T-helper 17 cell (primary cell): ENCODE measurements at places on chromosomes 5 and 9.

- no peak for DNase-seq
Measured at GRCh38 chr5:103066326-103066725, 53.6 kb downstream of the GIN1 start.

DNA sequence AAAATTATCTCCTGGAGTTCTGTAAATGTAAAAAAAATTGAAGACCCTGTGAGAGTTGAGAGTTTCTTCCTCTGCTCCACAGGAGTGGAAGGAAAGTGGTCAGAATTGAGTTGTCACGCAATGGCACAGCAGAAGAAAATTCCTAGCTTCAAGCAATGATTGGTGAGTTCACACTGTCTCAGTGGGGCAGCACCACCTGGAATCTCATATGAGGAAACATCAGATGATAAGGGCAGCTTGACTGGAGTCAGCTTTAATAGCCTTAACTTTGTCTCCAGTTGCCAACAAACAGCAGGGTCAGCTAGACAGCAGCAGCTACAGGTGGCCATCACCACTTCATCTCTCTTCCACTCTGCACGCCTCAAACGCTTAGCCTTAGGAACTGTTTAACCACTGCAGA, 211.1 kb downstream of the EFNA5 start:
- DNase-seq = no peak

- no peak for DNase-seq
Measured at GRCh38 chr9:32580631-32581300, 7.8 kb upstream of the NDUFB6 start.

- DNase-seq = no peak
Measured at GRCh38 chr5:39176759-39177630, 42.4 kb downstream of the FYB1 start.

DNA sequence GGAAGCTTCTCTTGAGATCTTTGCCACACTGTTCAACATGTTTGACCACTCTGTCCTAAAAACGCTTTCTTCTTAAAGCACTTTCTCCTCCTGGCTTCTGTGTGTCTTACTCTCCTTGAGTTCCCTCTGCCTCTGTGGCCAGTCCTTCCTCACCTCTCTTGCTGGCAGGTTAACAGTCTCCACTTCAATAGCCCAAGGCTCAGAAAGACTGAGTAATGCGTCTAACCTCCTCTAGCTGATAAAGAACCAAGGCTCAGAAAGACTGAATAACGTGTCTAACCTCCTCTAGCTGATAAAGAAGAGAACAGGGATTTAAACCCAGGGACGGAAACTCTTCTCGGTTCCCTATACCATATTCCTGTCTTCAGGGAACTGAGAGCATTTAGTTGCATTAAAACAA, 205.2 kb downstream of the AOPEP start:
- DNase-seq = no peak

GRCh38 chr5:163915481-163915961, 410.1 kb downstream of the MAT2B start:
- no peak for DNase-seq

DNA sequence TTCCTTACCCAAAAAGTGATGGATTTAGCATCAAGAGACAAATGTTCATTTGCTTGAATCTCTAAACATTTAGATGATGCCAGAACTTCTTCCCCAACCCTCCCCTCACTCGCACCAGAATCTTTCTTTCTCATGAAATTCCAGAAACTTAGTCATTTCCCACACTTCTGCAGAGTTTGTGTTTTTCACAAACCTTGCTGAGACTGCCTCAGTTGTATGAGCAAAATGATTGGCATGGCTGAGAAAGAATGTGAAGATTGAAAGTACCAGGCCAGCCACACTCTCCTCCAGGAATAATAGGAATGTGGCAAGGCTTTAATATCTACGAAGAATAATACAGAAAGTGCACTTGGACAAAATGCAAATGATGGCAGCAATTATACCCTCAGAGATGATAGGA, 428.3 kb upstream of the CDH6 start:
- DNase-seq = no peak

- DNase-seq = no peak
Measured at GRCh38 chr5:14793851-14794250, 77.7 kb downstream of the ANKH start.

- DNase-seq = no peak
Measured at GRCh38 chr5:143198332-143198731, 205.2 kb downstream of the NR3C1 start.

DNA sequence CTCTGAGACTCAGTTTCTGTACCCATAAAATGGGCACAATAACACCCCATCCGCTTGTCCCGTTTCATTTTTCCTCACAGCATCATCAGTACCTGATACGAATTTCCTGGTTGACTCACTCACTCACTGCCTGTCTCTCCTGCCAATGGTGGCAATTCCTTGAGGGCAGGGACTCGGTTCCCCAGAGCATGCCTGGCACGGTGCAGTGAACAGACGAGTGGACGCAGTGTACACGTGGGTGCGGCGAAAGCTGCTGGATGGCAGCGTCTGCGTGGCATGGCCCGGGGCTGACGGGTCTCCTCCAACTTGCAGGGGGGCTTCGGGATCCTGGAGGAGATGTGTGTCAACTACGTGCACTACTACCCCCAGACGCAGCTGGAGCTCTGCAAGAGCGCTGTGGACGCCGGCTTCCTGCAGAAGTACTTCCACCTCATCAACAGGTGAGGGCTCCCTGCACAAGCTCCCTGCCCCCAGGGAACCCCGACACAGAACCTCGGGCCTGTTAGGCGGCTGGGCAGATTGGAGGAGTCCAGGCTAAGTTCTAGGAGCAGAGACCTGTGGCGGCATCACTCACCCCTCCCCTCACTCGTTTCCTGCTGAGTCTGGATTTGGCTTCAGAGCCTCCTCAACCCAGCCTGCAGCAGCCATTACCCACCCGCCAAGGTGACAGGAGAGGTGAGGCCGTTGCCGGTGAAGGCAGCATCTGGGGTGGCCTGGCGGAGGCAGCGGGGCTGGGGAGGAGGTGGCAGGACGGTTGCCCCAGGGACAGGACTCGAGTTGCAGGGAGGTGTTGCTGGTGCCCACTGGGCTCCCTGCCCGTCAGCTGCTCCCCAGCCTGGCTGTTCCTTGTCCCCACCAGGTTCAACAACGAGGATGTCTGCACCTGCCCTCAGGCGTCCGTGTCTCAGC, 20.3 kb downstream of the DBH start:
- no peak for DNase-seq

GRCh38 chr5:42490831-42491230, 67.6 kb downstream of the GHR start:
- no peak for DNase-seq

DNA sequence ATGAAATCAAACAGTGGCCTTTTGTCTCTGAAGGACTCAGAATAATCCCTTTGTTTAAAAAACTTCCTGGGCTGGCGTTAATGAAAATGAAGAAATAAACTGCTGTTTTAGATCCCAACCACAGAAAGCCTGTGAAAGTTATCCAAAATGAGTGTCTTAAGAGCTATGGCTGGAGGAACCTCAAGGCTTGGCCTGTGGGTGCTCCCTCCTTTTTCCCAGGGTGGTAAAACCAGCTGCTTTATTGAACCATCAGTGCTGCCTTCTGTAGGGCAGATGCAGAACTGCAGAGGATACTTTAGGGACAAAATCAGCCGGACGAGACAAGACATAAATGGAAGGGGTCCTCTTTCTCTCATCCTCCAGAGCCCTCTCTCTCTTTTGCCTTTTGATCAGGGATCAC, 100.9 kb downstream of the SMARCA2 start:
- no peak for DNase-seq

GRCh38 chr9:121876658-121877271, 216.3 kb downstream of the TTLL11 start:
- DNase-seq = no peak

DNA sequence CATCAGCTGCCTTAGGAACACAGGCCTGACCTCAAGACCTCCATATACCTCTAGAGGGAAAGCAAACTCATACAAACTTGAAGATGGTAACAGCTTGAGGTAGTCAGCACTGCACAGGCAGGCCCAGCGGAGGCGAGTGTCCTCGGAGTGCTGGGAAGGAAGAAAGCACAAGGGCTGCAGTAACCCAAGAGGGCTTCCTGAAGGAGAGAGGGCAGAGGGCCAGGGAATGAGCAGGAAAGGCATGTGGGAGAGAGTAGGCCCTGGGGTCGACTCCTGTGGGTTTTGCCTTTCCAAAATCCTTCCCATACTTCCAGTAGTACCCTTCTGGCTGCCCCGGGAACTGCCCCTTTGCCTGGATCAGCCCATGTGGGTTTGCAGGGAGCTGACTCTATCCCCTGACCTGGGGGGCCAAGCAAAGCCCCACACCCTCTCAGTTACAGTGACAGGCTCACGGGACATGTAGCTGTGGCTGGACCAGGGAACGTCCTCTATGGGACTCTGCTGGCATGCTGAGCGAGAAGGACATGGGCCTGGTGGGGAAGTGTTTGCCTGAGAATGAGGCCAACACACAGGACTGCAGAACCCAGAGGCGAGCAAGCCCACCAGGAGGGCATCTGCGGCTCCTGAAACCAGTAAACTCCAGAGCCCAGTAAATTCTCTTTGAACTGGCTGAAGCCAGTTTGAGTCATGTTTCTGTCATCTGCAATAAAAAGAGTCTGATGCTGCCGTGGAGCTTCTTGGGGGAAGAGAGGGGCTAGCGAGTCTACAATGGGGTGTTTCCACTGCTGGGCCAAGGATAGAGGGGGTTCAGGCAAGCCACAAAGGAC, 64.1 kb downstream of the COL23A1 start:
- DNase-seq = no peak

- no peak for DNase-seq
Measured at GRCh38 chr5:37825334-37825915, 14.4 kb downstream of the GDNF start.

- no peak for DNase-seq
Measured at GRCh38 chr5:151151793-151152192, 5.8 kb downstream of the ANXA6 start.

DNA sequence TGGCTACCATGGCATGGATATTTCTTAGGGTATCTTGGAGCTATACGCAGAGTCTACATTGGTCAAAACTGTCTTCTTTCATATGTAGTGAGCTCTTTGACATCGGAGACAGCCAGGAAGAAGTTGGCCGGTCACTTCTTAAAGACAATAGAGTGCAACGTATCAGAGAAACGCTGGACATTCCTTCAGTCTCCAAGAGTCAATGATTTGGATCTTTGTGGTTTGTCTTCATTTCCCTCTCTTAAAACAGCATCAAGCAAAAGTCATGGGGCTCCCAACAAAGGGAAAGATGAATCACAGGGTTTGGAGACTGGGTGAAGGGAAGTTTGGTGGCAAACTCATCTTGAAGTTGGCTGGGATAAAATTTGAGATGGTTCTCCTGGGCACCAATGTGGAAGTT, 320.1 kb downstream of the AGTPBP1 start:
- no peak for DNase-seq

- peak; percentile 20 for DNase-seq
Measured at GRCh38 chr9:121278477-121279261, 10.7 kb downstream of the GSN start.

DNA sequence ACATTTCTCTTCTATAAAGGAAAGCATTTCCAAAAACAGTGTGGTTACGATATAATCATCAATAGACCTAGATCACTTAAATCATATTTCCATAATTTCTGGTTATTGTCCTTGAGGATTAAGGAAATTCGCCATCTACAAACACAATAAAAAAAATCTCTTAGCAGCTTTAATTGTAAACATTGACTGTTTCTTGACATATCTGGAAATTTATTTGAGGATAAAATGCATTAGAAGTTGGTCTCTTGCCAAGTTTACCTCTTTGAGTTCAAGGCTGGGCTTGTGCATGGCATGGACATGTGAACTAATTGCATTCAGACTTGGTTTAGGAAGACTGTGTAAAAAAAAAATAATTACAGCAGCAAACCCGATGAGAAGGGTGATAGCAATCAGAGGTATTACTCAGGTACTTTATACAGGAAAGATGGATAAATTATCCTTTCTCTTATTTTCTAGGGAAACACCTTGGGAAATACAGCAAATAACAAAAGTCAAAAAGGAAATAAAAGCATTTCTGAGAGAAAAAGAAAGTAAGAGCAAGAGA, 237.9 kb downstream of the SLF1 start:
- no peak for DNase-seq

DNA sequence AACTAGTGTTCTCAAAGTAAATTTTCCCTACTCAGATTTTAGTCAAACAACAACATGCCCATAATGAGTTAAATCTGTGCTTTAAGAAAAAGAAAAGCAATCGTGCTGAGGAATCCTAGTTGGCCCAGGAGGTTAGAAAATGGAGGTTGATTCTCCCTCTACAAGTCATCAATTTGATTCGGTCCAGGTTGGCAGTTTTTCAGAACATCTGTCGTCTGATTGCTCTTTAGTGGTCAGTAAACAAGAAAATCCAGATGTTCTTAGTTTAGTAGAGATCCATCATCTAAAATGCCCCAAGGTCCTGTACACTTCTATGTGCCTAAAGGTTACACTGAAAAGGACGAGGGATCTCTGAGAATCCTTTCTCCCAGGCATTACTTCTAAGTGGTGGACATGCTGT, 659.2 kb downstream of the MTRR start:
- no peak for DNase-seq

- DNase-seq = no peak
Measured at GRCh38 chr5:168315416-168316138, 24.1 kb downstream of the WWC1 start.

DNA sequence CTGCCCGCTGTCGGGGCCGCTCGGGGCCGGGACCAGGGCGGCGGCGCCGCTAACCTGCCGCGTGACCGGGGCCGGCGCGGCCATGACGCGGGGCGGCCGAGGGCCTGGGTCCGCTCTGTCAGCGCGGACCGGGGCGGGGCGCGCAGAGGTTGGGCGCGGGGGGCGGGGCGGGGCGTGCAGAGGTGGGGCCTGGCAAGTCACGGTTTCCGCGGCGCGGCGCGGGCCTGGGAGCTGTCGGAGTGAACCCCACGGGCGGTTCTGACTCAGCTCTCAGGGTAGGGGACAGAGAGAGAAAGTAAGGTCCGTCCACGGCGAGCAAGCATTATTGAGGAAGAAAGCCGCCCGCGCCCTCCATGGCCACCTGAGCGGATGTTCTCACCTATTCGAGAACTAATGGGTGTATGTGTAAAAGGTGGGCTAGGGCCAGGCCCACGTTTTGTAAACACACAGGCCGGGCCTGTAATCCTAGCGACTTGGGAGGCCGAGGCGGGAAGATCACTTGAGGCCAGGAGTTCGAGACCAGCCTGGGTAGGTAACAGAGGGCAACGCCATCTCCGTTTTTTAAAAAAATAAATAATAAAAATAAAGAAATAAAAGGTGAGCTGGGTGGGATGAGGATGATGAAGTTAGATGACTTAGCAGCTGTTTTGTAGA, at the start of gene PRXL2C:
Gene PRXL2C, minus strand, starts transcription at position 120 of the 654 bp plus-strand sequence. Its CDS starts 36 bp downstream, at position 84.
- peak; percentile 80 for DNase-seq
